Activated CD4-positive, CD25-positive, alpha-beta regulatory T cell treated with anti-CD3 and anti-CD28 coated beads, Interleukin-2, amount 50 U/mL, for 16 hours (primary cell): ENCODE measurements at places on chromosomes 6 and 20.

GRCh38 chr6:23728707-23729106 lies 397.3 kb upstream of the NRSN1 start:
- no peak for DNase-seq

DNA sequence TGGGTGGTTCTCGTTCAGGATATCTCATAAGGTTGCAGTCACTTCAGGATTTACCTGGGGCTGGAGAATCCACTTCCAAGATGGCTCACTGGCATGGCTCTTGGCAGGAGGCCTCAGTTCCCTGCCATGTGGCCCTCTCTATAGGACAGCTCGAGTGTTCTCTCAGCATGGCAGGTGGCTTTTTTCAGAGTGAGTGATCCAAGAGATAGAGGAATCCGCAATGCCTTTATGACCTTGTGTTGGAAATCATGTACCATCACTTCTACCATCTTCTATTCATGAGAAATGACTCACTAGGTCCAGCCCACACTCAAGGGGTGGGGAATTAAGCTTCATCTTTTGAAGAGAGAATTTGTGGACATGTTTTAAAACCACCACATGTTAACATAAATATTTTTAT lies 37.8 kb downstream of the PPP1R16B start:
- DNase-seq, result peak; percentile 8

DNA sequence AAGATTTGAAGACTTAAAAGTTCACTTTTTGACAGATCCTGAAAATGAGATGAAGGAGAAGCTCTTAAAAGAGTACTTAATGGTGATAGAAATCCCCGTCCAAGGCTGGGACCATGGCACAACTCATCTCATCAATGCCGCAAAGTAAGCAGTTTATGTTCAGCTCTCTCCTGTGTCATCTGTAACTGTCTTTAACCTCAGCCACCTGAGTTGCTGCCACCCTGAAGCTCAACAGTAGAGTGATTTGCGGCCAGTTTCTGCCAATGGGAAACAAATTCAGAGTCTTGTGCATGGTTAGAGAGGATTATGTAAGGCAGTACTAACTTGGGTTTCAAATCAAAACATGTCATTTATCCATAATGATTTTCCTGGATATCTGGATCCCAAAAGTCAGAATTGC lies 10.1 kb downstream of the TNFAIP3 start:
- no peak for DNase-seq

DNA sequence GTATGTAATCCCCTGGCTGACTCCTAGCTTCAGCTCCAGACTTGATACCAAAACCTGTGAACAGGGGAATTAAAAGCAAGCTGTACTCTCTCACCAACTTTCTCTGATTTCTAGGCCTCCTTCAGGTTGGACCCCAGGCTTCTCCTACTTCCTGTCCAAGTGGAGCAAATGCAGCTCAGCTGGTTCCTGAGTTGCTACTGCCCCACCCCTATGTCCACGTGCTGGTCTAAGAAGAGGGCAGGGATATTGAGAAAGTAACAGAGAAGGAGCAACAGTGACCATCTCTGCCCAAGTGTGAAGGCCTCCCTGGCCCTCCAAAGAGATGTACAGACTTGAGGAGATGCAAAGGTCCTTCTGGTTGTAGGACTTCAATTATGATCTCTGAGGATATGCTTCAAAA lies 188.3 kb upstream of the MCHR2 start:
- no peak for DNase-seq

- DNase-seq, result no peak
Measured at GRCh38 chr6:17972978-17973622, 14.3 kb downstream of the KIF13A start.

GRCh38 chr20:3222635-3223600 lies 13.6 kb downstream of the ITPA start:
- DNase-seq, result no peak

GRCh38 chr6:152571089-152571488 lies 66.1 kb downstream of the SYNE1 start:
- no peak for DNase-seq

GRCh38 chr6:137093183-137094069 lies 48.7 kb upstream of the IL20RA start:
- no peak for DNase-seq

DNA sequence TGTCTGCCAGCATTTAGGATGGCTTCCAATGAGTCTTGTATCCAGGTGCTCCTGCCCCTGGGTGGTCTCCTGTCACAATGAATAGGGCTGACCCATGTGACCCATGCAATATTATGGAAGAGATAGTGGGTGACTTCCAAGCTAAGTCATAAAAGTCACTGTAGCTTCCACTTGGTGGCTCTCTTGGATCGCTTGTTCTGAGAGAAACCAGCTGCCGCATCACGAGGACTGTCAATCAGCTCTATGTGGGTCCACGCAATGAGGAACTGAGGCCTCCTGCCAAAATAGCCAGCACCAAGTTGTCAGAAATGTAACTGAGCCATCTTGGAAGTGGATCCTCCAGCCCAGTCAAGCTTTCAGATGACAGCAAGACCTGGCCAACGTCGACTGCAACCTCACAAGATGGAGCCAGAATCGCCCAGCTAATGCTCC lies 14.9 kb upstream of the MATN4 start:
- DNase-seq, result no peak
